ENCODE measurements at places on chromosomes 12 and 14. TPM values are rescaled to one million over a fixed set of nuclear protein-coding genes. Genes with fewer than 3 reads are reported as not detected.

- DNase-seq: no peak
Measured at GRCh38 chr12:52965337-52965731, 16.4 kb downstream of the KRT18 start.

Gene LIN52
- total RNA-seq: 7.9 TPM

- DNase-seq: no peak
Measured at GRCh38 chr12:10067942-10068341, 30.8 kb downstream of the CLEC1A start.

DNA sequence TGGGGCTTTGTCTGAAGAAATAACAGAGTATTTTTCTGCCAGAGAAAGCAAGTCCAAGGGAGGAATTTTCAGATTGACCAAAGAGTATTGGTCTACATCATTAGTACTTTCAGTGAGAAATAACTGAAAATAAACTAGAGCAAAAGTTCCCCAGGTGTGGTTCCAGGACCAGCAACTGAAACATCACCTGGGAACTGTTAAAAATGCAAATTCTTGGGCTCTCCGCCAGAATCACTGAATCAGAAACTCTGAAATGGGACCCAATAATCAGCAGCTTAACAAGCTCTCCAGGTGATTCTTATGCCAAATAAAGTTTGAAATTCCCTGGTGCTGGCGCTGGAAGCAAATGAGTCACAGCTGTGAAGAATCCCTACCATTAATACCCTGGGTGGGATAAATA, 52.1 kb downstream of the EIF2S3B start:
- DNase-seq: no peak
